HFFc6 (cell line): ENCODE measurements at places on chromosomes 16 and 17.
A peak's percentile ranks its signal among the peaks of the same experiment; 100 is the strongest.

DNA sequence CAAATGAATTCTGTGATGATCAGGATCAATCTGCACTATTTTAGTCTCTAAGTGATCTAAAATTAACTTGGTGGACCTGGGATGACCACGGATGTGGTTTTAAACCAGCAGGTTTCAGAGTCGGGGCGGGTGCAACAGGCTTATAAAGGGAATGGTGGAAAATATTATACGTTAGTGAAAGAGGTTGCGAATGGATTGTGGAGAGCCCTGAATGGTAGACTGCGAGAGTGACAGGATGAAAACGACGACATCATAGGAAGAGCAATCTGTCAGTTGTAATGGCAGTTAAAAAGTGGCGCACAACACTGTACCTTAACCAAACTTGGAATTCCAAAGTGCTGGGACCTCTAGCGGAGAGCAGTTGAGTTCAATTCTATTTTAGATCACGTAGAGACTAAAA, 1.2 kb upstream of the CYB5B start:
- no peak overlapping the region; the same call in 1 of the 2 replicates for H3K27ac ChIP-seq
- DNase-seq, result no peak
- peaks cover 40% of the 10 kb centered on the region for H3K36me3 ChIP-seq

GRCh38 chr17:64779376-64780095, 117.4 kb upstream of the SMURF2 start:
- no peak for DNase-seq
- H3K4me3 ChIP-seq, result peak overlapping the region; percentile 73
- peaks cover 12% of the 10 kb centered on the region for H3K4me1 ChIP-seq
- no peak overlapping the region for H3K27ac ChIP-seq
- H3K36me3 ChIP-seq, result no peaks in the 10 kb centered on the region; the same call in 1 of the 2 replicates

GRCh38 chr17:11446316-11446715, 152.0 kb upstream of the DNAH9 start:
- peaks cover 5% of the 10 kb centered on the region for H3K36me3 ChIP-seq
- H3K27me3 ChIP-seq, result peaks cover 1% of the 10 kb centered on the region; the same call in 1 of the 2 replicates
- DNase-seq, result no peak
- H3K4me1 ChIP-seq, result no peaks in the 10 kb centered on the region
- no peak overlapping the region for H3K4me3 ChIP-seq

DNA sequence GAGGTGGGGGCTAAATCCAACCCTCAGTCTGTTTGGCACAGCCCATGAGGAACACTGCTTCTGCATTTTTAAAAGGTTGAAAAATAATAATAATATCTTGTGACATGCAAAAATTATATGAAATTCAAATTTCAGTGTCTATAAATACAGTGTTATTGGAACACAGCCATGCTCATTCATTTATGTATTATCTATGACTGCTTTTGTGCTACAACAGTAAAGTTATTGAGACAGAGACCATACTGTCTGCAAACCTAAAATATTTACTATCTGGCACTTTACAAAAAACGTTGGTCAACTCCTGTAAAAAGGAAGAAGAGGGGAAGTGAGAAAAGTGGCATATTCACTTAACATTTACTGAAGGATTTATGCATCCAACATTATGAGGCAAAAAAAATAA, 3.1 kb downstream of the ABCA5 start:
- H3K36me3 ChIP-seq, result no peaks in the 10 kb centered on the region
- peaks cover 3% of the 10 kb centered on the region for H3K27me3 ChIP-seq
- no peak for DNase-seq
- H3K4me1 ChIP-seq, result peaks cover 22% of the 10 kb centered on the region
- no peak overlapping the region for H3K4me3 ChIP-seq
- no peak overlapping the region for H3K27ac ChIP-seq

DNA sequence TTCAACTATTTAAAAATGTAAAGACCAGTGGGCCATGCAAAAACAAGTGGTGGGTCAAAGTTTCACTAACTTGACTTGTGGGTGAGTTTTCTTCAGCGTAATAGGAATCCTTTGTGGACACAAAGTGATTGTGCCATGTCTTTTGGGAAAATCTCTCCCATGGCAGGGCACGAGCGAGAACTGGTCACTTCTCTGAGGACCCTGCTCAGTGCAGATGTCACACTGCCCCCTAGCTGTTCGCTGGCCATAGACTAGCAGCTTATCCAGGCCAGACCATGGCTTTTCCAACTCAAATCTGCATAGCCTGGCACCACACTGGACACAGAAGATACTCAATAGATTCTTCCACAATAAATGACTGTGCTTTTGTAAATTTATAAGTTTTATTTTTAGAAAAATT, 306.0 kb upstream of the CCL2 start:
- no peaks in the 10 kb centered on the region for H3K4me1 ChIP-seq
- peaks cover 2% of the 10 kb centered on the region; the same call in 1 of the 2 replicates for H3K27me3 ChIP-seq
- peaks cover 4% of the 10 kb centered on the region; the same call in 1 of the 2 replicates for H3K36me3 ChIP-seq
- no peak overlapping the region for H3K27ac ChIP-seq

DNA sequence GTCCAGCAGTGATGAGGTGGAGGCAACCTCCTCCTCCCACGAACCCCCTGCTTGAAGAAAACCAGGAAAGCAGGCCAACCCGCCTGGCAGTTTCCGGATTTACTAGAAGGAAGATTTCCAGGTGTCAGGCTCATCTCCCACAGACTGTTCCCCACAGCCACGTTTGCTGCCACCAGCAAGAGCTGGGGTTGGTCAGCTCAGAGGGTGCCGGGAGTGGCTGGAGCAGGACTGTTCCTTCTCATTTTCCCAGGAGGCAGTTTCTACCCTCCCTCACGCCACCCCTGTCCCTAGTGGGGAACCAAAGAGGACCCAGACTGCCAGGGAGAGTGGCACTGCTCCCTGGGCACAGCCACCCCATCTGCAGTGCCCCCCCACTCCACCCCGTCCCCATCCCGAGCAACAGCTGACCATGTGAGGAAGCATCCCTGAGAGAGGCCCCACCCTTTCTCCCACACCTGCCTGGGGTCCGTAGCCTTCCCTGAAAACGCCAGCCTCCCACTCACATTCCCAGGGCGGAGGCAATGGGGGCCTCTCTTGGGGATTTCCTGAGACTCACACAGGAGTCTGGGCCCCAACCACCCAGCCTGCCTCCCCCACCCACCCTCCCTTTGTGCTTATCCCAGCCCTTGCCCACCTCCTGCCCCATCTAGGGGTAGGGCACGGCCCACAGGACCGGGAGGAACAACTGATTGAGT, 5.9 kb downstream of the KRT17 start:
- peaks cover 18% of the 10 kb centered on the region for H3K4me1 ChIP-seq
- H3K27me3 ChIP-seq, result peaks cover 26% of the 10 kb centered on the region
- no peak for DNase-seq
- H3K27ac ChIP-seq, result no peak overlapping the region
- no peak overlapping the region for H3K4me3 ChIP-seq

GRCh38 chr16:23131931-23132621, 17.2 kb downstream of the USP31 start:
- DNase-seq, result no peak
- H3K27me3 ChIP-seq, result no peaks in the 10 kb centered on the region
- peaks cover 19% of the 10 kb centered on the region for H3K36me3 ChIP-seq
- H3K4me1 ChIP-seq, result peaks cover 35% of the 10 kb centered on the region

DNA sequence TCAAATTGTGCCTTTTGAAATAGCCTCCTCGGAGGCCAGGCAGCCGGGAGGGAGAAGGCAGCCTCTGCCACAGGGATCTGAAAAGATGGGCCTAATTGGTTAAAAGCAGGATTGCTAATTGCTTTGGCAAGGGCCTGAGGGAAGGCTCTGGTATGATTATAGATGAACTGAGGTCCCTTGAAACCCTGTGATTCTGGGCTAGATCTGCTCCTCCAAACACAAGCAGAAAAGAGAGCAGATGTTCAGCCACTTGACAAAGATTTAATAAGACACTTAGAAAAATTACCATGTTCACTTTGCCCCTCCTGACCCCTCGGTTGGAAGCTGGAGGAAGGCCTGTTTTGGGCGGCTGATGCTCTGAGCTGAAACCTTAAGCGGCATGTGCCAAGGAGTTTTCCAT, 209.5 kb upstream of the MPHOSPH6 start:
- no peak overlapping the region for H3K27ac ChIP-seq
- no peaks in the 10 kb centered on the region for H3K4me1 ChIP-seq
- H3K36me3 ChIP-seq, result peaks cover 5% of the 10 kb centered on the region; the same call in 1 of the 2 replicates

GRCh38 chr17:30549864-30550511, 72.8 kb downstream of the GOSR1 start:
- H3K27me3 ChIP-seq, result peaks cover 10% of the 10 kb centered on the region
- peaks cover 16% of the 10 kb centered on the region for H3K4me1 ChIP-seq
- H3K36me3 ChIP-seq, result no peaks in the 10 kb centered on the region
- no peak overlapping the region for H3K27ac ChIP-seq
